ENCODE measurements at places on chromosomes 13 and 19.

- DNase-seq = no peak
These were observed 42.6 kb downstream of the CYP4F22 start for GRCh38 chr19:15550929-15551292.

DNA sequence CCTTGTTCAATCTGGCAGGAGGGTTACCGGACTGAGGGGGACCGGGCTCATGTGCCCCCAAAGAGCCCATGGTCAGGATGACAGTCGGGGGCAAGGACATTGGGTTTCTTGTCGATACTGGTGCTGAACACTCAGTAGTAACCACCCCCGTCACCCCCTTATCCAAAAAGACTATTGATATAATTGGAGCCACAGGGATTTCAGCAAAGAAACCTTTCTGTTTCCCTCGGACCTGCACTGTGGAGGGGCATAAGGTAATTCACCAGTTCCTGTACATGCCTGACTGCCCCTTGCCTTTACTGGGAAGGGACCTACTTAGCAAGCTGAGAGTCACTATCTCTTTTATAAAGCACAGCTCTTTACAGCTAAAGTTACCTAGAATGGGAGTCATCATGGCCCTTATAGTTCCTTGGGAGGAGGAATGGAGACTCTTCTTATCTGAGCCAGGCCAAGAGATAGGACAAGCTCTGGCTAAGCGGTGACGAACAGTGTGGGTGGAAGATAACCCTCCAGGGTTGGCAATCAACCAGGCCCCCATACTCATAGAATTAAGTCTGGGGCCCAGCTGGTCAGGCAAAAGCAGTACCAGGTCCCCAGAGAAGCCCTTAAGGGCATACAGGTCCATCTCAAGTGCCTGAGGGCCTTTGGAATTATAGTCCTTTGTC, 603.7 kb downstream of the UQCRFS1 start:
- no peak for DNase-seq

GRCh38 chr13:18978447-18978846, 203.2 kb downstream of the TUBA3C start:
- no peak for DNase-seq

DNA sequence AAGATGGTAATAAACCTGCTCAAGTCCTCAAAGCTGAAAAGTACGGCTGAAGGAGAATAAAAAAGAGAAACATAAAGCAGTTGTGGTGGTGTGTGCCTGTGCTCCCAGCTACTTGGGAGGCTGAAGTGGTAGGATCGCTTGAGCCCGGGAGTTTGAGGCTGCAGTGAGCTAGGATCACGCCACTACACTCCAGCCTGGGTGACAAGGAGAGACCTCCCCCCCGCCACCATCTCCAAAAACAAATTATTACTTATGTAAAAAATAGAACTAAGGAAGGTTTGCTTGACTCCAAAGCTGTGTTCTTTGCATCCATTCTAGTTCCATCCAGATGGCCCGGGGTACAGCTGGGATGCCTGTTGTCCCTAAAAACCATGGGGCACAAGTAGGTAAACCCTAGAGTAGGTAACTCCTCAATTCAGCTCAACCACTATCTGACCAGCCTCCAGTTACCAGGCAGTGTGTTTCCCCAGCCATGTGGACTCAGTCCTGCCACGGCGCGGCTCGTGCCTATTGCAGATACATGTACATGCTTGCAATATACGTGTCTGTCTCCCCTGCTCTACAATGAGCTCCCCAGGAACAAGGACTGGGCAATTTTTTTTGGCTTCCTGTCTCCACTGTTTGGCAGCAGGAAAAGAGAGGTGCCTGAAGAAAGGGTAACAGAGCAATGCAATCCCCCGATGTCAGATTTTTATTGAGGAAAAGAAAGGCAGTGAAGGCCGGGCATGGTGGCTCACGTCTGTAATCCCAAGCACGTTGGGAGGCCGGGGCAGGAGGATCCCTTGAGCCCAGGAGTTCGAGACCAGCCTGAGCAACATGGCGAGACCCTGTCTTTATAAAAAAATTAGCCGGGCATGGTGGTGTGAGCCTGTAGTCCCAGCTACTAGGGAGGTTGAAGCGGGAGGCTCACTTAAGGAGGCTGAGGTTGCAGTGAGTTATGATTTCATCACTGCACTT, 101.3 kb downstream of the GNG7 start:
- no peak for DNase-seq

DNA sequence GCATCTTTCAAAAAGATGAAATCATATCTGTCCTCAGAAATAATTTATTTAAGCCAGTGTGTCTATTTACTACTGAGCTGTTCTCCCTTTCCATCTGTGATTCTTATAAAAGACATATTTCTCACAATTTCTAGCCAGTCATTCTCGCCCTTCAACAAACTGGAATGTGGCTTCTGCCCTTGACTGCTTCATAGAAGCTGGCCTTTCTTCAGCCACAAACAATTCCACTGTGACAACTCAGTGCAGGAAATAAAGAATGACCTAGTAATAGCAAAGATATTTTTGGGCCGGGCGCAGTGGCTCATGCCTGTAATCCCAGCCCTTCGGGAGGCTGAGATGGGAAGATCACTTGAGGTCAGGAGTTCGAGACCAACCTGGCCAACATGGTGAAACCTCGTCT, 655.5 kb downstream of the PCDH9 start:
- no peak for DNase-seq

DNA sequence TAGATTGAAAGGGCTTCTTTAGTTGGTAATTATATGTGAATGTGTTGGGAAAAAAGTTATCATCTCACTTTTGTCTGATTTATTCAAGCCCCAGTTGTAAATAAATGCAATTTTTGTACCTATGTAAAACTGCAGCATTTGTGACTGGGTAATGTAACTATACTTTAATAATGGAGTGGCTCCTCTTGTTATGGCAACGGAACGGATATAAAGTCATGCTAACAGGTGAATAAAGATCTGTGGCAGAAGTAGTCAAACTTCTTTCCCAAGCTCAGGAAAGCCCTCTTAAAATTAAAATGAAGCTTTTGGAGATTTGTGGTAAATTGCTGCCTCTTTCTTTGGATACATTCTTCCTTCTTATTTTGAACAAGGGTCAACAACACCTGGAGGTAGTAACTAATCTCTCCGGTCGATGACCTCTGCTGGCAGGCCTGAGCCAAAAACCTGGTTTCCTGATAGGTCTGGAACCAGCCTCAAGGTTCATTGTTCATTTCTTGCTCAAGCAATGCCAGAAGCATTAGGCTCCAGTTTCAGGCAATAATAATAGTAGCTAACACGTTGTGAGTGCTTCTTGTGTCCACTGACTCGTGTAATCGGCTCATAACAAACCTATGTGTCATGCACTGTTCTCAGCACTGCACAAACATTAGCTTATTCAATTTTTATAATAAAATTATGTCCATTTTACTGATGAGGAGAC, 313.4 kb upstream of the DACH1 start:
- DNase-seq = no peak

GRCh38 chr19:29831686-29832085, 19.9 kb downstream of the CCNE1 start:
- no peak for DNase-seq

DNA sequence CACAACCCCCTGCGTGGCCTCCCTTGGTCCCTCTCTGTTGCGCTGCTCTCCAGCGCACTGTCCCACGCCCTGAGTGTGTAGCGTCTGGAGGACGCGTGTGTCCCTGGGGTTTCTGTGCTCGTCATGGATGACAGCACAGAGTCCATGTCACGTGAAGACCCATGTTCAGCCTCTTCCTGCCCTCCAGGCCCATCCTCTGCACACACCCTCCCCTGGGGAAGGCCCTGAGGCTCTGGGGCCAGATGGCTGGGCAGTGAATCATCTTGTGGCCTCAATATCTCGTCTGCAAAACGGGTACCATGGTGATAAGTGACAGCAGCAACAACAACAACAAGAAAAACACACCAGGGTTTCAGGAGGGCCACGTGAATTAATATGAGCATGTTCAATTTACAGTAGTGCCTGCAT, 71.5 kb upstream of the ARHGEF7 start:
- DNase-seq = no peak

GRCh38 chr13:41905600-41906254, 55.2 kb downstream of the VWA8 start:
- no peak for DNase-seq

DNA sequence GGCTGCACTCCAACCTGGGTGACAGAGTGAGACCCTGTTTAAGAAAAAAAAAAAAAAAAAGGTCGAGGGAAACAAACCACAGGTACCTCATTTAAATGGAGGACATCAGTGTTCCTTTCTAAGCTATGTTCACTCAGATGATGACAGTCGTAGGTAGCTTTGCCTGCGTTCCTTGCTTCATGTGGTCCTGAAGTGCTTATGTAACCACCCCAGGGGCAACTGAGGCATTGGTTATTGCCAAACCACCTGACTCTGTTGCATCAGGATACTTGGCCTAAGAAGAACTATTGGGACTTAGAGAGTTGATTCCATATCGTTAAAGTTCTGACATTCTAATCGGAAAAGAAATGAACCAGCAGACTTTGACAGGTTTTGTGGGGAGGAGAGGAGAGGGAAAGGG, 51.7 kb downstream of the SPATA13 start:
- DNase-seq = no peak

DNA sequence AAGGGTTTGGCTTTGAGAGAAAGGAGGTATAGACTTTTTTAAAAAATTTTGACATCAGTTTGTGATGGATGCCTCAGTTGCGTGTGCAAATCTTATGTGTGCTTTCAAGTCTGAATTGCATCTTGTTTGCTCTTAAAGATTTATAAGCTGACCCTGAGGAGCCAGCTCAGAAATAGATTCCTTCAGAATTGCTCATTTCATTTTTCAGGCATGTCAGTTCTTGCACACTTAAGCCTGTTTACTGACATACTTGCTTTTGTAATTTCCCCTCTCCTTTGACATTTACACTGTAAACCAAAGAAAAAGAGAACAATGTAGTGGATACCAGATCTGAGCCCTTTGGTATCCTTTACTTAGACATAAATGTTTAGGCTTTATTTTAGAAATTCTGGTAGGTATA, 87.6 kb downstream of the RNF17 start:
- no peak for DNase-seq

GRCh38 chr19:23160766-23161165, 43.9 kb downstream of the ZNF730 start:
- no peak for DNase-seq

DNA sequence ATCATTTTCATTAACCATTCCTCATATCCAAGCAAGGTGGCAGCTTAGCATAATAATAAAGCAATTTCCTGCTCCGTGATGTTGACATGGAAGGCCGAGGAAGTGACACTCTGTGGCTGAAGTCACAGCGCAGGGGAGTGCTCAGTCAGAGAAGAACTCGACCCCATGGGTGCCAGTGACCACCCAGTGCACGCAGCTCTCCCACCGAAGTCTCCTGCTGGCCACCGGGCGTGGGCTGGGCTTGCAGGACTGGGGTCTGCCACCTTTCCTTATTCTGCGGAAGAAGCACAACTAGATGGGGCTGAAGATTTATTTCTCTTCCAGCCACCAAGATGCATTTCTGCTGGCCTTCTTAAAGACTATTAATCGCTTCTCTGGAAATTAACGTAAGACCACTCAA, 132.1 kb upstream of the SPACA7 start:
- no peak for DNase-seq

- DNase-seq = no peak
These were observed 31.9 kb downstream of the INTS6 start for GRCh38 chr13:51420681-51421490.

GRCh38 chr13:25237083-25237482, 50.2 kb downstream of the MTMR6 start:
- no peak for DNase-seq

GRCh38 chr13:25847145-25847544, 204.7 kb downstream of the SHISA2 start:
- DNase-seq = no peak

- no peak for DNase-seq
These were observed 894.3 kb downstream of the DIAPH3 start for GRCh38 chr13:59269476-59269875.

- DNase-seq = no peak
These were observed 80.2 kb downstream of the ZAR1L start for GRCh38 chr13:32234914-32235313.

GRCh38 chr19:5131506-5132205, 162.7 kb downstream of the KDM4B start:
- no peak for DNase-seq

DNA sequence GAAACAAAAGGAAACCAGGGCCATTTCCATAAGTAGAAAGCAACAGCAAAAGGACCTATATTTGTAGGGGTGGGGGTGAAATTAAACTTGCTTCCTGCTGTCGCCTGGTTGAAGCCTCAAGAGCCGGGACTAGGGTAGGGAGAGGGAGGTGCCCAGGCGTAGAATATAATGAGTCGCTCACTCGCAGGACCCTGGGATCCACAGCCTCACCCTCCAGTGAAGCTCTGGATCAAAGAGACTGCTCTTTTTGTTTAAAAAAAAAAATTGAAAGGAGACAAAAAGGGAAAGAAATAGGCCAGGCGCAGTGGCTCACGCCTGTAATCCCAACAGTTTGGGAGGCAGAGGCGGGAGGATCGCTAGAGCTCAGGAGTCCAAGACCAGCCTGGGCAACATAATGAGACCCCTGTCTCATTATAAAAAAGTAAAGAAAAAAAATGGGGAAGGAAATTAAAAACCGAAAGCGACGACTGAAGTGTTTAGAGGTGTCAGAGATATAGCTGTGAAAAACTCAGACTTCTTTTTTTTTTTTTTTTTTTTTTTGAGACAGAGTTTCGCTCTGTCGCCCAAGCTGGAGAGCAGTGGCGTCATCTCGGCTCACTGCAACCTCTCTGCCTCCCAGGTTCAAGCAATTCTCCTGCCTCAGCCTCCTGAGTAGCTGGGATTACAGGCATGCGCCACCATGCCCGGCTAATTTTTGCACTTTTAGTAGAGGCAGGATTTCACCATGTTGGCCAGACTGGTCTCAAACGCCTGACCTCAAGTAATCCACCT, 10.9 kb upstream of the ADGRE5 start:
- no peak for DNase-seq

- DNase-seq = no peak
These were observed 126.1 kb downstream of the FGF9 start for GRCh38 chr13:21796775-21797514.

DNA sequence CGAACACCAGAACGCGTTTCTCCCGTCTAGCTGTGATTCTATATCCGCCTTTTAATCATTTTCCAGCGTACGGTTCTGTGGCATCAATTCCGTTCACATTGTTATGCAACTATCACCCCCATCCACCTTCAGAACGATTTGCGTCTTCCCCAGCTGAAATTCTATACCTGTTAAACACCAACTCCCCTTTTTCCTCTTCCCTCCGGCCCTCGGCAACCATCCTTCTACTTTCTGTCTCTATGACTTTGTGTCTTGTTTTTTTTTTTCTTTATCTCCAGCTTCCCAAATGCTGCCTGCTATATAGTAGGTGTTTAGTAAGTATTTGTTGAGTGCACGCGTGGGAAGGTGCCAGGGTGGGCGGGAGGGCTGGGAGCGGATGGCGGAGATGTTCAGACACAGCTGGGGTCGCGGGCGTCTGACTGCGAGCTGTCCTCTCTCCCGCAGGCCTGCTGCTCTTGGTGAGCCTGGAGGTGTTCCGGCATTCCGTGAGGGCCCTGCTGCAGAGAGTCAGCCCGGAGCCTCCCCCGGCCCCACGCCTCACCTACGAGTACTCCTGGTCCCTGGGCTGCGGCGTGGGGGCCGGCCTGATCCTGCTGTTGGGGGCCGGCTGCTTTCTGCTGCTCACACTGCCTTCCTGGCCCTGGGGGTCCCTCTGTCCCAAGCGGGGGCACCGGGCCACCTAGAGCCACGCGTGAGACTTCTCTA, 20.2 kb downstream of the CACNG6 start:
- no peak for DNase-seq
